Renal cortical epithelial cell (primary cell): ENCODE measurements at places on chromosomes 12 and 14. TPM values are rescaled to one million over a fixed set of nuclear protein-coding genes. Genes with fewer than 3 reads are reported as not detected.

GRCh38 chr12:6383572-6384498 is at the start of gene LTBR:
Gene LTBR (plus strand): TSS chr12:6384162. CDS start chr12:6384359, 197 bp downstream.
- DNase-seq, result peak; percentile 67

- no peak for DNase-seq
These were observed 18.8 kb upstream of the VWF start for GRCh38 chr12:6143303-6143675.

DNA sequence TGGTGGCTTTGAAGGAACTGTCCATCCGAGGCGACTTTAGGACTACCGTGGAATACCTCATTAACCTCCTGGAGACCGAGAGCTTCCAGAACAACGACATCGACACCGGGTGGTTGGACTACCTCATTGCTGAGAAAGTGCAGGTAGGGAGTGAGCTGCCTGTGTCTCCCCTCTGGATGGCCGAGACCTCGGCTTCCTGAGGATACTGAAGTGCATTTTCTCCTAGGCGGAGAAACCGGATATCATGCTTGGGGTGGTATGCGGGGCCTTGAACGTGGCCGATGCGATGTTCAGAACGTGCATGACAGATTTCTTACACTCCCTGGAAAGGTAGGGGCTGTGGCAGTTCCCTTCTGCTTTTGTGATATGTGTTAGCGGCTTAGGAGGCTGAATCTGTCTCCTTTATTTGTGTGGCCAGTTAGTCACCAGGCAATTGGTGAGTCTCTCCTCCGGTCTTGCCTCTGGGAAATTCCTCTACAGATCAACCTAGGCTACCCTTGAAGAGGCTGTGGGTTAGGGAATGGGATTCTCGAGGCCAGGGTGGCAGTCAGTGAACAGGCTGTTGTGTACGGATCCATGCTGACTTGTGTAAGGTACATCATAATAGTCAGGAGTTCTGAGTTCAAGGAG is 75.3 kb downstream of the ACACB start:
- DNase-seq, result peak; percentile 24

GRCh38 chr12:3130057-3130830 is 53.1 kb downstream of the TSPAN9 start:
- peak; percentile 83 for DNase-seq

DNA sequence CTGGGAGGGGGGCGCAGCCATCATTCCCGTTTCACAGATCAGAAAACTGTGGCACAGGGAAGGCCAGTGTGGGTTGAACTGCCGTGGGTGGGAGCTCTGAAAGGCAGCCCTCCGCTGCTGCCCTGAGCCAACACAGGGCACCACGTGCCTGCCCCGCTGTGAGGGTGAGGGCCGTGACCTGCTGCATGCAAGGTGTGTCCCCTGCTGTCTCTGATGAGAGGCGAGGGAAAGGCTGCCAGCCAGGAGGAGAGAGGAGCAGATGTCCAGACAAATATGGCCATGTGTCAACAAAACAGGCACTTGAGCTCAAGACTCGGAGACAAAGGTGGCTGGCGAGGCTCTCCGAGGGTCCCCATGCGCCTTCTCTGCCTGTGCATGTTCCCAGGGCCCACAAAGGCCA is 108.8 kb downstream of the RBM19 start:
- DNase-seq, result no peak

- DNase-seq, result no peak
These were observed 66.0 kb downstream of the BMP4 start for GRCh38 chr14:53890611-53891101.

DNA sequence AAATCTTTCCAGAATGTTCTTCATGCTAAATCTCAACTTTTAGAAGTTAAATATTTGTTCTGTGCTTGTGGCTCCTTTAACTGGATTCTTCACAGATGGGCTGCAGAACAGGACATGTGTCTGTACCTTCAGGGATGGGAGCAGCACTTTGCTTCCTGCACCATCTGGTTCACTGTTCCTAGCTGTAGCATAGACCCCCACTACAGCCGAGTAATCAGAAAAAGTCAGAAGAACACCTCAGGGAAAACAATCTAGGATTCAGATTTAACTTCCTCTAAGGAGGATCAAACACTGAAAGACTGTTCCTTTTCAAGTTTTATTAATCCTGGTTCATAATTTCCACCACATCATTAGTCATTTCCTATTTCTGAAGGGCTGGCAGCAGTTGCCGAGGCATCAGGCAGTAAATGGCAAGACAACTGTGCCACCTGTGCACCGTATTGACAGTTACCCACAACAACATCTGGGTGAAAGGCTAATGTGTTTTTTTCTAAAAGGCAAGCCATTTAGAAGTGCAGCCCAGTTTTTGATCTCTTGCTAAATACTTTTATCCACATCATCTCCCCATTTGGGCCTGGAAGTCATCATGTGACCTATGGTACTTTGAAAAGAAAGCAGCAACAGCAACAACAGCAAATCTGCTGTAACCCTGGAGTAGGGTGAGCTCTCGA is 212.8 kb upstream of the BMP4 start:
- DNase-seq, result peak; percentile 57

DNA sequence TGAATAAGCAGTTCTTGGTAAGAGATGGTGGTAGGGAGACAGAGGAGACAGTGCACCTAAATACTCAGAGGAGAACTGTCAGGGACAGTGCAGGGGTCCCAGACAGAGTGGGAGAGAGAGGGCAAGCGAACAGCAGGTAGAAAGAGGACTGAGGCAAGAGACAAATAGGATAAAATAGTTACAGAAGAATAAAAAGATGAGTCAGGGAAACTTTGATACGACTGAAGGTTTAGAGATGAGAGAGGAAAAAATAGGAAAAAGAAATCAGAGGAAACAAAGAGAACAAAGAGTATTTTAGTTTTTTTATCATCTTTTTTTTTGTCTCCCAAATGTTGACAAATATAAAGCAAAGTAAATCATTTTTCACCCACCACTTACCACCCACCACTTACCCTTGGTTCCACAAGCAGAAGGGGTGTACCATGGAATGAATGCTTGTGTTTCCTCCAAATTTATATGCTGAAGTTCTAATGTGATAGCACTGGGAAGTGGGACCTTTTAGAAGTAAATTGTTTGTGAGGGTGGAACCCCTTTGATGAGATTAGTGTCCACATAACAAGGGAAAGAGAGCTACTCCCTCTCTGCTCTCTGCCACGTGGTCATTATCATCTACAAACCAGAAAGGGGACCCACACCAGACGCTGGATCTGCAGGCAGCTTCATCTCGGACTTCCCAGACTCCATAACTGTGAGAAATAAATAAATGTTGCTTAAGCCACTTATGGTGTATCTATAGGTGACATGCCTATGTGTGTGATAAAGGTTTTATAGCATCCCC is 292.1 kb downstream of the BTG1 start:
- no peak for DNase-seq

DNA sequence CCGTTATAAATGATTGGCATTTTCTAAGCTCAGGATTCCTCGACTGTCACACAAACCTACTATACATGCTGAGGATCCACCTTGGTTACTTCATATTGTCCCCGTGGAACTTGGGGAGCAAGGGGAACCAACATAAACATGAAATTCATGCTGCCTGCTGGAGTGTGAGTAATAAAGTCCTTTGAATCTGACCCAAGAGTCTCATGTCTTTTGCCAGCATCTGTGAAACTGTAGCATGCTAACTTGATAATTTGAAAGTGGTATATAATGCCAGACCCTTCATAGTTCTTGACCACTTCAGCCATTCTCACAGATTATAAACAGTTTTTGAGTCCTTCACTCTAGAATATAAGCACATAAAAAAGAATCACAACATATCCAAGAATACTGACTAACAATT is 17.1 kb downstream of the SLC35F4 start:
- no peak for DNase-seq

GRCh38 chr12:1496162-1496900 is 98.0 kb downstream of the FBXL14 start:
- DNase-seq, result peak; percentile 28

- no peak for DNase-seq
These were observed 1072.5 kb upstream of the ATXN7L3B start for GRCh38 chr12:73465106-73465505.

- DNase-seq, result peak; percentile 79
These were observed 10.2 kb upstream of the GOLGA5 start for GRCh38 chr14:92783813-92784431.

DNA sequence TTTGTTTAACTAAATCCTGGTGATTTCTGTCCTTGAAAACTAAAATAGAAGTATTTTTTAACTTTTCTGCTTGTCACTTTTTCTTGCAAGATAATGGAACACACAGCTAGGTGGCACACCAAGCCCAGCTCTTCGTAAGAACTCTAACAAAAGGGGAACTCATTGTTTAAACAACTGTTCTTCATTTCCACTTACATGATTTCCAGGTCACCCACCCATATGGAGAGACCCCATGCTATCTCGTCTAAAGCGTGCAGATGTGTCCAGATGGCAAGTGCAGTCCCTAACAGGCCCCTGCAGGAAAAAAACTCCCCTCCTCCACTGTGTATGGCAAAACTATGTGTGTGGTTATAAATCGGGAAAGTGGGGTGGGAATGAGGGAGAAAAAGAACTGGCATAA is 43.3 kb upstream of the NT5DC3 start:
- peak; percentile 57 for DNase-seq

- DNase-seq, result no peak
These were observed 18.1 kb downstream of the ASPG start for GRCh38 chr14:104103446-104104075.

- no peak for DNase-seq
These were observed 75.4 kb downstream of the ABCC9 start for GRCh38 chr12:21865846-21866245.

The CPNE6 gene
- total RNA-seq, result not detected in 2 replicates

The MYH6 gene
- not detected in 2 replicates for total RNA-seq

The ADSS1 gene
- total RNA-seq, result 0.87 and 2.8 TPM in 2 replicates

The TSPAN19 gene
- 0.15 TPM in 1 of 2 replicates, not detected in the other for total RNA-seq

The KRT4 gene
- not detected in 2 replicates for total RNA-seq

The GSG1 gene
- 1.4 and 5.1 TPM in 2 replicates for total RNA-seq

The FGF23 gene
- total RNA-seq, result not detected in 2 replicates

The AJUBA gene
- 161 and 189 TPM in 2 replicates for total RNA-seq
